ENCODE measurements at places on chromosomes 5 and 9.

DNA sequence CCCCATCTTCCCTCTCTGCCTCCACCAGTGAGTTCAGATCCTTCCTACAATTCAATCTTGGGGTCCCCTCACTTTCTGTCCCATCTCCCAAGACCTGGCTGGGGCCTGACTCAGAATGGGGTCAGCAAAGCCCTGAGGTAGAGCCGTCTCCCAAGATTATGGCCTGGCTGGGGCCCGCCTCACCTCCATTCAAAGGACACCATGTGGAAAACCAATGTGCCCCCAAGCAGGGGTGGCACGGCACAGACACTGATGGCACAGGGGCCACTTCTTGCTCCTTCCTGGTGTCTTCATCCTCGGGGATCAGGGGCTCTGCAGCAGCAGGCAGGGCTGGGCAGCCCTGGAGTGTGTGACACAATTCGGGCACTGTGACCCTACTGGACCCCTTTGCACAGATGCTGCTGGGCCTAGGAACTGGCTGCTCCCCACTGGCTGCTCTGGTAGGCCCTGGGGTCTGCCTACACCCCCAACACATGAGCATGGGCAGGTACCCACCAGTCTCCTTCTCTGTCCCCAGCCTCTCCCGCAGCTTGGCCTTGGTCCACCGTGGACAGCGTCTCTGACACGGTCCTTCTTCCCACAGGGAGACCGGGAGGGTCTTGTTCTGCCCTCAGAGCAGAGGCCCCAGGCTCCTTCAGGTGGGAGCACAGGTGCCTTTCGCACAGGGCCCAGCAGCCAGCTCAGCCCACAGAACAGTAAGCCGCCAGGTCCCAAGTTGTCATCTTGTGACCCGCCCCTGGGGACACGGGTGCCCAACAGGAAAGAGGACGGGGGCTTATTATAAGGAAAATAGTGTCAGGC is 89.5 kb downstream of the ADAMTS2 start:
- no peak for DNase-seq

- DNase-seq: no peak
Measured at GRCh38 chr9:101814064-101814463, 75.6 kb upstream of the GRIN3A start.

- DNase-seq: no peak
Measured at GRCh38 chr9:105403552-105404248, 44.1 kb upstream of the FSD1L start.

DNA sequence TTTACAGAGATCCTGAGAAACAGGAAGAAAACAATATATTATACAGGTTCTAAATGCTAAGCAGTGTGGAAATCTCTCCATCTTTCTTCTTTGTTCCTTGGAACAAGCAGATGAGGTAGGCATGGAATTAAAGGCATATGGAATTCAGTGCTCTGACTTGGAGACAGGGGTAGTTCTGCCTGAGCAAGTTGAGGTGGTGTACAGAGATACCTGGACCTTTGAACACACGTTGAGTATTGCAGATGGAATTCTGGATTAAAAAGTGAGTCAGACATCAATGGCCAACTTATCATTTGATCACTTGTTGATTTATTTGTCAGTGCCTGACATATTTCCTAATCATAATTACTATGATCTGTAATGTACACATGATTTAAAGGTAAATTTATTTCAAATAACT is 293.9 kb upstream of the IRX4 start:
- DNase-seq: no peak

- no peak for DNase-seq
Measured at GRCh38 chr9:129237164-129237611, 59.1 kb upstream of the IER5L start.

GRCh38 chr5:32600054-32600622 is 14.8 kb downstream of the SUB1 start:
- DNase-seq: no peak

DNA sequence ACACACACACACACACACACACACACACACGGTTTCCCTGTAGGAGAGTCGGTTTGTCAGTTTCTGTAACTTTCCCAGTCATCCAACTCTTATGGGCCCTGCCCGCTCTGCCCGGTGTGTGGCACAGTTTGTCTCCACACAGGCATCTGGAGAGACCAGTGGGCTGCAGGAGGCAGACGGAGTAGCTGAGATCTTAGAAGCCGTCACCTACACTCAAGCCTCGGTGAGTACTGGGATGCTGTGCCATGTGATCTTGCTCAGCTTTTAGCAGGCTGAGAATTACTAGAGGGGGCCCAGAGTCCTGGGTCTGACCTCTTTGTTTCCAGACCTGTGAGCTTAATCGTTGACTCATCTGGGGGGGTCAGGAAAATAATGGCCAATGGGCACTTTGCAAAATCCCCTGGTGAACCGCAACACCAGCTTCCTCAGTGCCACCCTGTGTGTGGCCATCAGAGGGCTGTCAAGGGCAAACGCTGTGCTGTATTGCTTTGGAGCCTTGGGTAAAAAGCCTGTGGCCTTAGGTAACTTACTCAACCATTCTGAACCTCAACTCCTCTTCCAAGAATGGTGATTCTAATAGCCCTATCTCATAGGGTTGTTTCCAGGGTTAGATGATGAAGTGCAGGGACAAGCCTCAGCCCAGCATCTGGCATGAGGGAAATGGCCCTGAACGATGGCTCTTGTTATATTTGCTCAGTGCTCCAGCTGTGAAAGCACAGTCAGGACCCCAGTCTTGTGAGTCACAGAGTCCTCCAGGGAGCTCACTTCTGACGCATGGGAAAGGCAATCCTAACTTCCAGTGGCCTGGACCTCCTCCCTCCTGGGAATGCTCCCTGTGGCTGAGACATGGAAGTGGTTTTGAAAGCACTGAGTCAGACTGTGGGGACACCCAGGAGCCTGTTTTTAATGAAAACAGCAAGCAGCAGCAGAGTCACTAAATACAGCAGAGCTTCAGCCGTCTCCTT is 45.6 kb downstream of the COL15A1 start:
- DNase-seq: no peak

DNA sequence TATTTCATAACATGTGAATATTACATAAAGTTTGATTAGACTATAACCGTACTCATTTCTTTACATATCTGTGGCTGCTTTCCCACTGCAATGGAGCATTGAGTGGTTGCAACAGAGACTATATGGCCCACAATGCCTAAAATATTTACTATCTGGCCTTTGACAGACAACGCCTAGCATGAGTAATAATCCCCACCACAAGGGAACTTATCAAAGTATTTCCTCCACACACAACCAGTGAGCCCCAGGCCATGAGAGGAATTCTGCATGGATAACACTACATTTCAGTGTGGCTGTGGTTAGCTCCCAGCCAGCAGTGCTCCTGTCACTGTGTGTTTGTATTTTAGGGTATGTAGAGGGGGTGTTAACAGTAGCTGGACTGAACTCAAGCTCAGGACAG is 54.8 kb downstream of the FAM81B start:
- DNase-seq: no peak

DNA sequence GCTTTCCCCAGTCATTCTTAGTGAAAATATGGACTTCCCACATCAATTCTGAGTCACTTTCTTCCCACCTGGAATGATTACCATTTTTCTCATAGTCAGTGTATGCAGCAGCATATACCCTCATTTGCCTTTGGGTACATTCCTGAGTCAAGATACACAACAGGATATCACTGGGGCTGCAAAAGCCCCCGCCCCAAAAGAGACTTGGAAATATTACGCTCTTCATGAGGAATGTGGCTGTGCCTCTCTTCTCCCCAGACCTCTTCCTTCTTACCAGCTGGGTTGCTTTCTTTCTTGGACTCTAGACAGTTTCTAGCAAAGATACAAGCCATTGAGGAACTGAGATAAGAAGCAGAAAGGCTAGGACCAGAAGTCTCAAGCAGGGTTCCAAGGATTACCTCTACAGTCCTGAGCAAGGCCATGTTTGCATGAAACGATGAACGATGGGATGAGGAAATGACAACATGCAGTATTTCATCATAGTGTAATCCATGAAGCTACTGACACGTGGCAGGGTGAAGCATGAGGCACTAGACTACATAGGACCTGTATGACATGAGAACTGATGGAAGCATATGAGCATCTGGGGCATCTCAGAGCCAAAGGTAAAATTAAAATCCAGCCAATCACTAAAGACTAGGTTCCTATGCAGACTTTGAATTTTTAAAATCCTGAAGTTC is 218.1 kb downstream of the RAB3C start:
- no peak for DNase-seq

GRCh38 chr5:35319333-35320002 is 89.2 kb upstream of the PRLR start:
- DNase-seq: no peak

GRCh38 chr9:96502539-96503373 is 52.8 kb downstream of the HABP4 start:
- no peak for DNase-seq

DNA sequence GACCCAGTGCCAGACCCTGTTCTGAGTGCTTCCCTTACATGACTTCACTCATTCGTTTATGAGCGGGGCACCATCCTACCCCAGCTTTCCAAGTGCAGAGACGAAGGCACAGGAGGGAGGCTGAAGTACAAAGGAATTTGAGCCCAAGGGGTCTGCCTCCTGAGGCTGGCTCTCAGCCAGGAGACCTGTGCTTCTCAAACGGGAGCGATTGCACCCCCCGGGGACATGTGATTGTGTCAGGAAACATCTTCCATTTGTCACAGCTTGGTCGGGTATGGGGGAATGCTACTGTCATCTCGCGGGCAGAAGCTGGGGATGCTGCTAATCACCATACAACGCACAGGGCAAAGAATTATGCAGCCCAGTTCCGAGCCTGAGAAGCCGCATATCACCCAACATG is 23.9 kb downstream of the ADCY2 start:
- no peak for DNase-seq

GRCh38 chr9:109129470-109130197 is 9.9 kb upstream of the TMEM245 start:
- DNase-seq: no peak

DNA sequence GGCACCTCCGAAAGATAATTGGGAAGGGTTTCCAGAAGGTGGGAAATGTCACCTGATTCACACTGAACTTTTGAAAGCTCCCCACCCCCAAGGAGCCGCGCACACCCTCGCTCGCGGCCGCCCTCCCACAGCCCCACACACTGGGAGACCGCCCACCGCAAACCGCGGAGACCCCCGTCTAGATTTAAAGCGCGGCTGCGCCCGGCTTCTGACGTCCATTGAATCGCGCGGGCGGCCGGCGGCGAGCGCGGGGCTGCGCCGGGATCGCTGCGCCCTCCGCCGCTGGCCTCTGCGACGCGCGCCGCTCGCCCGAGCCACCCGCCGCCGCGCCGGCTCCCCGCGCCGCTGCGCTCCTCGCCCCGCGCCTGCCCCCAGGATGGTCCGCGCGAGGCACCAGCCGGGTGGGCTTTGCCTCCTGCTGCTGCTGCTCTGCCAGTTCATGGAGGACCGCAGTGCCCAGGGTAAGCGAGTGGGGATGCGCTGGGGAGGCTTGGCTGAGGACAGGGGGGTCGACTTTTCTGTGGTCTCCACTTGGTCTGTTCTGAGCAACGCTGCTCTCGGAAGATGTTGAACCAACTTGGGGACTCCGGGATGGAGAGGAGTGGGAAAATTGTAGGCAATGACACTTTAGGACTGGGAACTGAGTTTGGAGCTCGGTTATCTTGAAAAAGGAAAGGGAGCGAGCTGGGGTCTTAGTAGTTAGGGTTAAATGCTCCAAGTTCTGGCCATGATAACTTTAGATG is at the start of gene FST:
Gene FST (plus strand): TSS at position 214 of the 743 bp plus-strand sequence. CDS start 163 bp downstream, at position 377.
- no peak for DNase-seq

- no peak for DNase-seq
Measured at GRCh38 chr9:127813686-127814226, 11.1 kb downstream of the FPGS start.
